Activated CD4-positive, CD25-positive, alpha-beta regulatory T cell treated with anti-CD3 and anti-CD28 coated beads, Interleukin-2, amount 50 U/mL, for 24 hours (primary cell): ENCODE measurements at places on chromosomes 7 and 10.

- no peak for ATAC-seq
These were observed 125.8 kb downstream of the ABLIM1 start for GRCh38 chr10:114532226-114532625.

- no peak for ATAC-seq
These were observed 66.4 kb upstream of the JAZF1 start for GRCh38 chr7:28246921-28247461.

GRCh38 chr7:27435461-27435860, 192.9 kb downstream of the EVX1 start:
- ATAC-seq = no peak

GRCh38 chr7:51209426-51209825, 107.2 kb downstream of the COBL start:
- ATAC-seq = no peak

GRCh38 chr10:22475651-22476600, 130.6 kb downstream of the SPAG6 start:
- ATAC-seq = peak; percentile 35

DNA sequence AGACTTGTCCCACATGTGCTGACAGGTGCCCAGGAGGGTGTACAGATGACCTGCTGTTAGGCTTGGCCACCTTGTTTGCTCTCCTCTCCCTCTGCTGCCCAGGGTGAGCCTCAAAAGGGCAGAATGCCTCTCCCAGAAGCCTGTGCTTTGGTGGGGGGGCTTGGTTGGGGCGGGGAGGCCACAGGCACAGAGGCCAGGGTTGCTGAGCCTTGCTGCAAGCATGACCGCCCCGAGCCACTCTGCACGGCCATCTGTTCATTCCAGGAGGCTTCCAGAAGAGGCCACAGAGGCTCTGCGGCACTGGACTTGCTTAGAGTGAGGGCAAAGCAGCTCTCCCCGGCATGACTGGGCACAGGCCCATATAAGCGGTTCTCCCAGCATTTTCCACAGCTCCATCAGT, 190.8 kb downstream of the GLRX3 start:
- ATAC-seq = no peak

- ATAC-seq = no peak
These were observed 181.2 kb downstream of the BICC1 start for GRCh38 chr10:58693919-58694318.

- no peak for ATAC-seq
These were observed 289.3 kb downstream of the MDFIC start for GRCh38 chr7:115211171-115211570.

GRCh38 chr7:21944616-21945453, 864 bp downstream of the CDCA7L start:
- no peak for ATAC-seq

- ATAC-seq = no peak
These were observed 106.9 kb downstream of the ANLN start for GRCh38 chr7:36496576-36496975.

GRCh38 chr10:26509307-26509706, 71.2 kb downstream of the APBB1IP start:
- ATAC-seq = no peak

GRCh38 chr10:86944471-86944870, 12.9 kb downstream of the MMRN2 start:
- ATAC-seq = no peak

- ATAC-seq = no peak
These were observed 134.8 kb downstream of the OAT start for GRCh38 chr10:124283949-124284250.

DNA sequence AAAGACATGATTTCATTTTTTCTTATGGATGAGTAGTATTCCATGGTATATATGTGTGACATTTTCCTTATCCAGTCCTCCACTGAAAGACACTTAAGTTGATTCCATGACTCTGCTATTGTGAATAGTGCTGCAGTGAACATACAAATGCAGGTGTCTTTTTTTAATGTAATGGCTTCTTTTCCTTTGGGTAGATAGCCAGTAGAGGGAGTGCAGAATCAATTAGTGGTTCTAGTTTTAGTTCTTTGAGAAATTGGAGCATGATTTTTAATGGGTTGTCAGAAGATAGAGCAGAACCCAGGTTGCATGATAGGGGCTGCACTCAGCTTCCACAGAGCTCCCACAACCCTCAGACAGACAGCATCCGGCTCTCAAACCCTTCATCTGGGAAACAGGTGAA, 152.9 kb upstream of the PLXDC2 start:
- no peak for ATAC-seq

DNA sequence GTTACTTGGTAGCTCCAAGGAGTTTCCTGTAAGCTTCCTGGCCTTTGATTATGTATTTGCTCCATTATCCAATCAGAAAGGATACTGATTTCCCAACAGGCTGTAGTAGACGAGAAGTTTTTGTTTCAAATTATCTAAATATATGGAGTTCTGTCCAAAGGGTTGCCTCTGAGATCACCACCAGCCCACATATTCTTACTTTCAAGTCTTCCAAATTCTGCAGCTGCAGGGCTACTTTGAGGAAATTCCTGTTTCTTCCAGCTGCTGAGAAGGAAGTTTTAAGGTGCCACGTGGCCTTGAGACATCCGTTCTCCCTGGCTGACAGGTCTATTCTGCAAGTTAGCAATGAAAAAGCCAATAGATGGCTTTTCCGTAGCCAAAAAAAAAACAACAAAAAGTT, 286.0 kb downstream of the TWIST1 start:
- ATAC-seq = no peak

DNA sequence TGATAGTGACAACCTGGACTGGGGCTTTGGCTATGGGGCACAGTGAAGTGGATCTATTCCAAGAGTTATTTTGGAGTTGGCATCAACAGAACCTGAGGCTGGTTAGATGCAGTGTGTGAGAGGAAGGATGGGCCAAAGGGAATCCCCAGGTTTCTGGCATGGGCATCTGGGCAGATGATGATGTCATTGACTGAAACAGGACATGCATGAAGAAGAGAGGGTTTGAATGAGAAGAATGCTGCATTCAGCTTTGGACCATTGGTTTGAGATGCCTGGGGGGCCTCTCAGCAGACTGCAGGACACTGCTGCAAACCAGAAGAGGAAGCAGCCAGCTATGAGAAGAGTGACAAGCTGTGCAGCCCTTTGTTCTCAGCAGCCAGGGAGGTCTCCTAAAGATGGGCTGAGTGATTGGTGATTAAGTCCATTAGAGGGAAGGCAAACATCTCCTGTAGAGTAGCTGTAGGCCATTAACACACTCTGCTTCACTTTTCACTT, 23.1 kb upstream of the PIK3CG start:
- ATAC-seq = no peak

DNA sequence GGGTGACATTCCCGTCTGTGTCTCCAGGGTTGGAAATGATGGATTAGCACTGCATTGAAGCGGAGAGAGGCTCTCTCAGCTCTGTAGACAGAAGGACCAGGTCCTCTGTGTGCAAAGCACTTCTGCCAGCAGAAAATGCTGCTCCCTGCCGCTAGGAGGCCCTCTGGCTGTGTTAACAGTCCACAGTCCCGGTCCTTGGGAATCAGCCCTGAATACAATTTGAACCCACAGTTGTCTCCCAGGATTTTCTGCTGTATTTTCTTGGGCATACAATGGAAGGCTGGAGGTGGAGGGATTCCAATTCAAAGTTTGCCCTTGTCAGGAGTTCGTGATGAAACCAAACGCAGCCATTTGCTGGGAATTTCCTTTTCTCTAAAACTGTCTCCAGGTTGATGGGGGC, 205.2 kb downstream of the GLRX3 start:
- ATAC-seq = no peak

- ATAC-seq = no peak
These were observed 152.0 kb downstream of the HDAC9 start for GRCh38 chr7:18647582-18647981.

DNA sequence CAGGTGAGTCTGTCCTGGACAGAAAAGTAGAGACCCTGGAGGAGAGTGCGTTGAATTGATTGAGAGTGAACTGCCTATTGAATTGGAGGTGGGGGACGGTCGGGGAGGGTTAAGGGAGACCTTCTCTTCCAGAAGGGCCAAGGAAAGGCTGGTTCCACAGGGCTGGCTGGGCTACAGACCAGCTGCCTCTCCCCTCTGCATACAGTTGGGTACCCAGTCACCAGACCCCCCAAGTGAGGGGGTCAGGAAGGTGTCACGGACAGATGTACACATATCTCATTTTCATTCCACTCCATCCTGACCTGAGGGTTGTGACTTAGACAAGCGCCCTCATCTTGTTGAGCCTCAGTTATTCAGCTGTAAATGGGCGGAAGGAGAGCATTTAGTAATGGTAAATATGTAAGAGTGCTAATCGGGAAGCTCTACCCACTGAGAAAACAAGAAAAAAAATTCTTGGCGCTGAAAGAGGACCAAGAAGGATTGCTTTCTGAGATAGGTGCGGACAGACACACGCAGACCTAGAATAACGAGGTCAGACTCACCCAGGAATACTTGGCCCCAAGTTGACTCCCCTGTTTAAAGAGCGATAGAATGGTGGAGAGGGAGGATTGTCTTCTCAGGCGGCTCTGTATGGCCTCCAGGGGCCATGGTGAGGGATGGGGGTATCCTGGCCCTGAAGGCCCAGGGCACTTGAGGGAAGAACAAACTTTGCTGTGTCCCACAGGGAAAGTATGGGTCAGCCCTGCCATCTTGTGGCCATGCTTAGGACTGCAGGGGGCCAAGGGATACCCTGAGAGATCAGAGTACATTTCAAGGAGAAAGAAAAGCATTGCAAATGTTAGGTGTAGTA, 7.2 kb upstream of the MBL2 start:
- peak; percentile 8 for ATAC-seq

DNA sequence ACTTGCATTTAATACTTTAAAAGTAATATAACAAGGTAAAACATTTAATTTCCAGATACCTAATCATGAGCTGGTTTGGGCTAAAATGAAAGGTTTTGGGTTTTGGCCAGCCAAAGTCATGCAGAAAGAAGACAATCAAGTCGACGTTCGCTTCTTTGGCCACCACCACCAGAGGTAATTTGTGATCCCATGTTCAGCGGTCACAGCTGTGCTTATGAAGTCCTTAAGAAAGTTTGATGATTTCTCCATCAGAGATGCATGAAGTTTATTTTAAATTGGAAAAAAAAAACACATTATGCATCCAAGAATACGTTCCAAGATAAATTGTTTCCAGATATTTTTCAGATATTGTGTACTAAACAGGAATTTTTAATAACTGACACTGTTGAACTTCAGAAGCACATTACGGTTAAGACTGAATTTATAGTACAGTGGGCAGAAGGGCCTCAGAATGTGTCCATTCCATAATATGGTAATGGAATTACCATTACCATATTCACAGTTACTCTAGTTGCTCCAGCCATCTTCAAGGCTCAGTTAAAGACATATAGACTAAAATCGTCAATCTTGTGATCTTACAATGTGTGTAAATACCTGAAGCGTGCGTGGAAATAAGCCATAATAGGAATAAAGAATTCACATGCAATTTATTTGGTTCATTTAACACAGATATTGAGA, 106.8 kb downstream of the ZMYND11 start:
- no peak for ATAC-seq

GRCh38 chr7:101494602-101495329, 132.1 kb downstream of the COL26A1 start:
- no peak for ATAC-seq

GRCh38 chr7:17404006-17404405, 105.6 kb downstream of the AHR start:
- no peak for ATAC-seq

GRCh38 chr10:109593682-109594081, 329.6 kb downstream of the XPNPEP1 start:
- ATAC-seq = no peak

DNA sequence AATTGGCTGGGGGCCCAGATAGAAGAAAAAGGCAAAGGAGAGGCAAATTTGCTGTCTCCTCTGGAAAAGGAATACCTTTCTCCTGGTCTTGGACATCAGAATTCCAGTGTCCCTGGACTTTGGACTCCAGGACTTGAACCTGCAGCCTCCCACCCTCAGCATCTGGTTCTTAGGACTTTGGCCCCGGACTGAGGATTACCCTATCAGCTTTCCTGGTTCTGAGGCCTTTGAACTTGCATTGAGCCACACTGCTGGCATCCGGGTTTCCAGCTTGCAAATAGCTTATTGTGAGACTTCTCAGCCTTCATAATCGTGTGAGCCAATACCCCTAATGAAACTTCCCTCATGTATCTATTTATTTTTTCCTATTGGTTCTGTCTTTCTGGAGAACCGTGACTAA, 68.3 kb downstream of the DNAH11 start:
- ATAC-seq = no peak

DNA sequence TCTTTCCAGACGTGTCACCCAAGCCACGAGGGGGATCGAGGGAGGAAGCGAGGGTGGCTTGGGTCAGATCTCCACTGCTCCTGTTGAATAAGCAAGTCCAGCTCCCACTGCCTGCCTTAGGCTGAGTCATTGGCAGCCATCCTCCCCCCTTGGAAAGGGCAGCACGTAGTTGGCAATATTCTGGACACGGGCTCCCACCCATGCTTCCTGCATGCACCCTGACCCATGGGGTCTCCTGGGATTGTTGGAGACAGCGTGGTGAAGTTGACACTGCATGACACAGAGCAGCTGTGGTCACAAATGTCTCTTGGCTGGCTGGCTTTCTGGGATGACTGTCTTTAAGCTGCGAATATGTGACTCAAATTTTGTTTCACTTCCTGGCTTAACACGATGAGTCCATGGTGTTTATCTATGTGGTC, 11.2 kb downstream of the BTBD16 start:
- ATAC-seq = no peak

DNA sequence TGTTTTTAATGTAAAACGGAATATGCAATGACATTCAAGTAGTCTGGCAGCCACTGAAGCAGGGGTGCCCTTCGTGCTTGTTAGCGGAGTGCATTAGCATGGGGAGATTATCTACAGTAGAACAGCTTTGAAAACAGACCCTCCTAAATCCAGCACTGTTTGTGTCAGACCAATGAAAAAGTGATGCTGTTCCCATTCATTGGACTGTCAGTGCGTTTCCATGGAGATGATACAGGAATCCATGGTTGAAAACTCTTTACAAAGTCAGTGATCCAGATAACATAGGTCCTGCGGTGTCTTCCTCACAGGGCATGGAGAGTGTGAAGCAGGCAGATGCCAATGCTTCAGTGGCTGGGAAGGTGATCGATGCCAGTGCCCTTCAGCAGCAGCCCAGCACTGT, 73.6 kb downstream of the ITGB8 start:
- ATAC-seq = no peak

- ATAC-seq = no peak
These were observed 91.4 kb downstream of the EXOC4 start for GRCh38 chr7:133344275-133344674.

DNA sequence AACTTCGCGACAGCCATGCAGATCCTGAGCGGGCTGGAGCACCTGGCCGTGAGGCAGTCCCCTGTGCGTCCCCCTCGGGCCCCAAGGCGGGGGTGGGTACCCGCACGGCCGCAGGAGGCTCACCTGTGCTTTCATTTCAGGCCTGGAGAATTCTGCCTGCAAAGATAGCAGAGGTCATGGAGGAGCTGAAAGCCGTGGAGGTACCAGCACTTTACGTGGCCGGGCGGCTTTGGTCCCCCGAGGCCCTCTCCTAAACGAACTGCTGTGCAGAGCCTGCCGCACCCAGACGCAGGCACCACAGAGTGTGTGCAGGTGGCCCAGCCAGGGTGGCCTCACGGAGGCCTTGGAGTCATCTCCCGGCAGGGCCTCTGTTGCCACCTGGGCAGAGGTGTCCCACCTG, 11.1 kb upstream of the UTF1 start:
- no peak for ATAC-seq
